ENCODE measurements at places on chromosomes 5 and 9. TPM values are rescaled to one million over a fixed set of nuclear protein-coding genes. Genes with fewer than 3 reads are reported as not detected.

GRCh38 chr5:27814983-27815382 is 776.6 kb upstream of the CDH9 start:
- no peak for DNase-seq

The ANKRD31 gene
- polyA plus RNA-seq = not detected

The GARIN3 gene
- polyA plus RNA-seq = not detected

The HEMGN gene
- polyA plus RNA-seq = 3.7 TPM

- DNase-seq = no peak
Observed at GRCh38 chr5:96687080-96687479, 24.9 kb downstream of the CAST start.

DNA sequence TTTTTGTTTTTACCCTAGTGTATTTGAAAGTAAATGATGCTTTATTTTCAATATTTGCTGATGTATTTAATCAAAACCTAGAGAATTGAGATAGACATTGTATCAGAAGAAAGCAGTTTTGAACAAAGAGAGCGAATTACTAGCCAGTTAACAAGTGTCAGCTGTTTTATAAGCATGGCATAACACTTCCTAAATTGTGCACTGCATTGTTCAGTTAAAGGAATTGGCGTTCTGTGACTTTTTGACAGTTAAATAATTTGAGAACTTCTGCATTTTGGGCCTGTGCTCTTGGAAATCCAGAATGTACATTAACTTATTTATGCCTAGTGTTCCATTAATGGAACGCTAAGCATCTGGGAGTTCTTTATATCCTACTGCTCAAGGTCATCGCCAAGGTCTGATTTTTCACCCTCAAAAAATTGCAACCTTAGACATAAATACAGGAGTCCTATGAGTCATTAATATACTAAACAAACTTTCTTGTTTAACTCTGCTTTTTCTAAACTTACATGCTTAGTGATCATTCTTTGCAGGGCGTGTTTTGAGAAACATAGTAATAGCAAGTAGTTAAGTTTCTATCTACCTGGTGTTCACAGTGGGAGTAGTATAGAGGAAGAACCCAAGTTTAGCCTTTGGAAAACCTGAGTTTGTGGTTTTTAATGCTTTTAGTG is 31.1 kb downstream of the RASA1 start:
- no peak for DNase-seq

The SHOC1 gene
- polyA plus RNA-seq = 0.15 TPM

DNA sequence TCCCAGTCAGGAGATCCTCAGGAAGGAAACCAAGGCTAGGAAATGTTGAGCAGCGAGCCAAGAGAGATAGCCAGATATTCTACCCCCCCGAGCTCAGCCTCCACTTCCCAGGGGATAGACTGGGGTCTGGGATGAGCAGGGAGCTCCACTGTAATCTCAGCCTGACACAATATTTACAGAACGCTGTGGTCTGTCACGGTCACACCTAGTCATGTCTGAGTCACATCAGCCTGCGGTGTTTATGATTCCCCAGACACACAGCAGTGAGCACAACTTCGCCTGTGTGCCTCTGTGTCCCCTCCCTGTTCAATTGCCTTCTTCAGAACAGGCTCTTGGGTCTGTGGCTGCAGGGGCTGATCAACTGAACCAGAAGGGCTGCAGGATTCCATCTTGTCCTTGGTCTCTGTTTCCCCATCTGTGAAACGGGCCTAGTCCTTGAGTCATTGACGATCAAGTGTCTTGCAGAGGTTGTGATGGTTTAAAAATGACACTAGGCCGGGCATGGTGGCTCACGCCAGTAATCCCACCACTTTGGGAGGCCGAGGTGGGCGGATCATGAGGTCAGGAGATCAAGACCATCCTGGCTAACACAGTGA is 8.6 kb upstream of the PRRX2 start:
- no peak for DNase-seq

GRCh38 chr5:81140943-81141342 is 92.2 kb upstream of the CKMT2 start:
- DNase-seq = peak; percentile 80

DNA sequence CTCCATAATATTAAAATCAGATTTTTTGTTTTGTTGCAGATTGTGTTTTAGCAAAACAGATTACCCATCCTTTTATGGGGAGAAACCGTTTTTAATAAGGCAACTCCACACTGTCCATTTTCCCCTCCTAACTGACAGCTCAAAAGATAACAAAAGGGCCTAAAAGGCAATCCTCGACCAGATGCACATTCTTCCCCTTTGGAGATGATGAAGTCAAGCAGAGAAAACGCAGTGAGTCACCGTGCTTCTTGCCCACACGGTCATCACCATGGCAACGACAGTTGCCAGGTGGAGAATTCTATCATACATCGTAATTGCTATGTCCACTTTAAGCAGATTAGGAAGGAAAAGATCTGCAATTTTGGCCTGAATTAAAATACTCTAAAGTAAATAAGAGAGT is 96.4 kb downstream of the DIRAS2 start:
- peak; percentile 10 for DNase-seq

DNA sequence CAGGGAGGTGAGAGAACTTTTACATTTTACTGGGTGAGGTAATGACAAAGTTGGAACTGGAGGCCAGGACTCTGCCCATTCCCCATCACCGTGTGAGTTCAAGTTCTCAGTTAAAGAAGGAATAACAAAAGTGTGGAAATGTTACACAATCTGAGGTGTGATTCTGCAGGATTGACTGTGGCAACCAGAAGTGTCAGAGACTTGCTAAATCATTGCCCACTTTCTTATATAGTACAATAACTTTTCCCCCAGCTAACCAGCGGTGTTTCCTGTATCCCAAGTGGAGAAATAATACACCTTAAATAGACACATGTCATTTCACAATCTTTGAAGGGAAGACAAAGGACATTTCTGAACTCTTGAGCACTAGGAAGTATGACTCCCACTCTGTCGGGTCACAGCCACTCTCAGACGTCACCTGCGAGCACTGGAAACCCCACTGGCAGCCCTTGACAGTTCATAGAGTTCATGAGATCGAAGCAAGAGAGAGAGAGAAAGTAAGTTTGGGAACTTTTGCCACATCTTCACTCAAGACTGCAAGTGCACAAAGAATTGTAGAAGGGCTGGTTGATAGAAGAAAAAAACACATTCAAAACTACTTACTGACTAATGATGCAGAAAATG is 28.4 kb downstream of the PAX5 start:
- DNase-seq = no peak

The CDC23 gene
- 34.6 TPM for polyA plus RNA-seq

The KDM4C gene
- 32.0 TPM for polyA plus RNA-seq

DNA sequence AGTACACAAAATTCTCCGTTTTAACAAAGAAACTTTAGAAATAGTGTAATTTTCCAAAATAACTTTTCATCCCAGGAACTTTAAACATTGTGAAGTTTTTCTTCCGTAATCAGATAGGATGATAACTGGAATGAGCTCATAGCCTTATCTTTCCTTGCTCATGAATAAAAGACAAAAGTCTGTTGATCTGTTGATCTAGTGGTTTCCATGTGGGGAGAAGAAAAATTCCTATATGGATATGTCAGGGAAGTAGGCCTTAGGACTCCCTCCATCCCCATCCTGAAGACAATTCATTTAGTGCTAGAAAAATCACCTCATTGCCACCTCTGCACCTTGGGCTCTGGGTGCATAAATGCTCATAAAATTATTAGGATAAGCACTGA is 266.6 kb downstream of the SMARCA2 start:
- no peak for DNase-seq

All from muscle of arm (tissue), 14 donors.